Dorsolateral prefrontal cortex (tissue), 122 donors: ENCODE measurements at places on chromosomes 5 and 9.

DNA sequence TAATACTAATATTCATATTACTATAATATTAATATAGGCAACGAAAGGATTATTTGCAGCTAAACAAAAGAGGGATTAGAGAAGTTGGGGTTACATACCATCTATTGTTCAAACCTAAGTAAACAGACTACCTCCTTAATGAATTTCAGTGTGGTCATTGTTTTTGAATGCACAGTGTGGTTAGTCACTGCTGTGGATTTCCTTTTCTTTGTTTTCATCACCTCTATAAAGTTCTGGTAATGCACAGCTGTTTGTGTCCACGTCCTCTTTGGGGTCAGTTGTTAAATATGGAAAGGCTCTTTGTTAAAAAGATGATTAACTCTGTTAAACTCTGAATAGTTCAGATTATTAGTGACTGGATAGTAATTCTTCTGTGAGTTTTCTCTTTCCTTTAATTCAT is 233.6 kb downstream of the MAST4 start:
- DNase-seq, result no peak

DNA sequence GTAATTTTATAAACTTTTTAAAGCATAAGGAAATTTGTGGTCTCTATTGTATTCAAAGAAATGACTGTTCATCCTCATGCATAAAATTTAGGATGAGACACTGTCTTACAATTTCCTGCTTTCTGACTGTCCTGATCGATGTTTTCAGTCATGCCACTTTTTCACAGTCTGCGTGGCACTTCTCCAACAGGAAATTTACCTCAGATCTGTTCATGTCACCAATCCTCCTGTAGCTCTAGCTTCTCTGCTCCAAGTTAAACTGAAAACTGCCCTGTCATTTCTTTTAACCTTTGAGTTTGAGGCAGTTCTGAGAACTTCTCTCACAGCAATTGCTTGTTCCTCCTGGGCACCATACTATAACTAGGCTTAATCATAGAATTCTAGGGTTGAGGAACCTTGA is 455.1 kb downstream of the EFNA5 start:
- DNase-seq, result no peak

DNA sequence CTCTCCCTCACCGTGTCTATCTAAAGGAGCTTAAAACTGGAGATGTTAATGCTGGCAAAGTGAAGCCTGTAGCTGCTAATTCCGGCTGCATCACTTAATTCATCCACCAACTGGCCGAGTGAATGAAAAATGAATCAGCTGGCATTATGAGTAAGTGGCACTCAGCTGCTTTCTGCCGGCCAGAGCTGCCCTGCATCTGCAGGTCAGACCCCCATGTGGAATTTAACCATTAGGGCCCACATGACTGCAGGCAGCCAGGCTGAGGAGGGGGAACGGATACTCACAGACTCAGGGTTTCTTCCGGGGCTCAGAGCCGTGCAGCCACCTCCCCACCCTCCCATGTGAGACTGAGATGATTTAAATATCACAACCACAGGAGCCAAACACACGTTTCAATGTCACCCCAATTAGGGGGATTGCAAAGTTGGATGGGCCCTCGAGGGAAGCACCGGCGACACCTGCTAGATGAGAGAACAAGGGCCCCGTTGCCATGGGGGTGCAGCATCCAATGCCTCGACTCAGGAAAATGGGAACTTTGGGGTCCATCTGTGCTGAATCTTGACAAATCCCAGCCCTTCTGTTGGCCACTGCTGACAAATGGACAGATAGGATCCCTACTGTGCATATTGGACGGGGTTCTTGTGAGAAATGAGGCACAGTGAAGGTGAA is 115.6 kb upstream of the ALDH1B1 start:
- DNase-seq, result no peak

- no peak for DNase-seq
Observed at GRCh38 chr9:18689921-18690320, 216.0 kb downstream of the ADAMTSL1 start.

GRCh38 chr5:171307789-171308452 is 1.1 kb upstream of the TLX3 start:
- DNase-seq, result no peak

GRCh38 chr5:1654786-1655495 is 131.2 kb upstream of the LPCAT1 start:
- no peak for DNase-seq

GRCh38 chr5:178163772-178164735 is 10.4 kb upstream of the NHP2 start:
- DNase-seq, result peak; percentile 91

DNA sequence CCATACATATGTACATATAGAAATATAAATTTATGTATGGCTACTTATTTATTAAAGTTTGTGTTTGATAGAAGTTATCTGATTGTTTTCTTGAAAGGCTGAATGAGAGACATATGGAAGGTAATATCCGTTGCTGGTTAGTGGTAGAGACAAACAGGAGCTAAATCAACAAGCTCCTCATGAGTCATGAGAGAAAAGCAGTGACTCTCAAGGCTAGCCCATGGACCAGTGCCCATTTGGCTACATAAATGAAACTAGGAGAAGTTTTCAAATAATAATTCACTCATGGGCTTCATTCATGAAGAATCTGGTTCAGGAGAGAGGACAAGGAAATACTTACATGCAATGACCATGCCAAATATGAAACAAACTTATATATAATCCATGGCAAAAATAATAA is 504.5 kb upstream of the ITGA1 start:
- DNase-seq, result no peak

- DNase-seq, result no peak
Observed at GRCh38 chr5:133705331-133705730, 93.0 kb upstream of the FSTL4 start.

GRCh38 chr5:113503146-113503545 is 10.3 kb upstream of the YTHDC2 start:
- no peak for DNase-seq

DNA sequence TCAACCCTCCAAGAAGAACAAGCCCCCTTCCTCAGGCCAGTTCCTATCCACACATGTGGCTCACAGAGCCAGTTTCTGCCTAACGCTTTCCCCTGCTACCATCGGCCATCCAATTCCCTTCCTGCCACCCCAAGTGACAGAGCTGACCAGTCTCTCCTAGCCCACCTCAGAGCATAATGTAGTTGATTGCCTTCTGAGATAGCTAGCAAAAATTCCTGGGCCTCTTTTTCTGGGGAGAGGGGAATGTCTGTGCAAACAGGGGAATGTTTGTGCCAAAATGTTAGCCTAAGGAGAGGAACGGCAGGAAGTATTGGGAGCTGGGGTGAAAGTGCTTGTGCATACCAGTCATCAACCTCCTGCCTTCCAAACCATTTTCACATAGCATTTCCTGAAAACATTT is 157.0 kb downstream of the PJA2 start:
- no peak for DNase-seq

GRCh38 chr5:63959177-63959982 is 2.9 kb downstream of the HTR1A start:
- DNase-seq, result peak; percentile 75

GRCh38 chr5:33129309-33129708 is 311.5 kb upstream of the TARS1 start:
- DNase-seq, result no peak

- DNase-seq, result no peak
Observed at GRCh38 chr5:33231935-33232334, 208.8 kb upstream of the TARS1 start.

DNA sequence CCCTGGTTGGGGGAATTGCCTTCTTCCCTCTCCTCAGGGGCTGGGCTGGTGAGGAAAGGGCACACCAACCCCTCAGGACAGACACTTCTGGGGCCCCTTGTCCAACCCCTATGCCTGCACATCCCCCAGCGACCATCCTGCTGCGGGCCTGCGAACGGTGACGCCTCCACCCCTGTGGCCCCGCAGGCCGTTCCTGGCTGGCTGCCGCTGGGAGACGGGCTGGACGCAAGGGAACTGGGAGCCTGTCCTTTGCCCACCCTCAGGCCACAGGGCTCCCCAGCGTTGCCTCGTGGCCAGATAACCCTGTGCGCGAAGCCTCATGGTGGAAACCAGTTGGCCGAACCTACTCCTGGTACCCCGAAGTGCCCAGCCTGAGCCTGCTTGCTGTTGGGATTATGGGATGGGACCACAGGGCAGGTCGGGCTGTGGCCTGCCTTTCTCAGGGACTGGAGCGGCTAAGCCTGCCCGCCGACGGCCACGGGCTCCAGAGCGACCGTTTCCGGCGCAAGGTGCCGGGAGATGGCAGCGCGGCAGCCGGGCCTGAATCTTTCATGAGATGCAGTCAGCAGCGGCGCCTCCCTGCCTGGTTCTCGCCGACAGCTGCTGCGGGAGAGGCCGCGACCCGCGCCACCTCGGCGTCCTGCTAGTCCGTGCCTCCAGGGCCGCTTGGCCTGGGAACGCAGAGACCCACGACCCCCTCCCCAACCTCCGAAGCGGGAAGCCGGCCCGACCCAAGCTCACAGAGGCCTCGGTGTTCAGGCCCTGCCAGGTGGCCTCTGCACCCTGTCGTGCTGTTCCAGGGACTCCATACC is 6.5 kb upstream of the PITX1 start:
- no peak for DNase-seq

GRCh38 chr5:67728326-67728890 is 487.1 kb upstream of the PIK3R1 start:
- DNase-seq, result no peak

DNA sequence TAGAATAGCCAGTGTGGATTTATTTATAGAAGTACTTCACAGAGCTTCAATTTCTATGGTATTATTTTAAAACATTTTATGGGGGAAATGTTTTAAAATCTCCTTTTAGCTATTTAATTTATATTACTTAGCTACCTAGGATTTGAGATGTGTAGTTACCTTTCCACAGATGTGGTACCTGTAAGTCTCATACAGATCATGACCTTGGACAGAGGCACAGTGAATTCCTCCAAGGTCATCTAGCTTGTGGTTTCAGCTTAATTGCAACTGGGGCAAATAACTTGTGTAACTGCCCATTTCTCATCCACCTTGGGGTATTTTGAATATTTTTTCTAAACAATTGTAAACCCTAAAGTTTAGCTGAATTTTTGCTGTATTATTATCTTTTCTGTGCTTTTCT is 89.2 kb downstream of the DMRTA1 start:
- no peak for DNase-seq

GRCh38 chr9:126719618-126720031 is 85.2 kb upstream of the ZBTB43 start:
- peak; percentile 82 for DNase-seq

DNA sequence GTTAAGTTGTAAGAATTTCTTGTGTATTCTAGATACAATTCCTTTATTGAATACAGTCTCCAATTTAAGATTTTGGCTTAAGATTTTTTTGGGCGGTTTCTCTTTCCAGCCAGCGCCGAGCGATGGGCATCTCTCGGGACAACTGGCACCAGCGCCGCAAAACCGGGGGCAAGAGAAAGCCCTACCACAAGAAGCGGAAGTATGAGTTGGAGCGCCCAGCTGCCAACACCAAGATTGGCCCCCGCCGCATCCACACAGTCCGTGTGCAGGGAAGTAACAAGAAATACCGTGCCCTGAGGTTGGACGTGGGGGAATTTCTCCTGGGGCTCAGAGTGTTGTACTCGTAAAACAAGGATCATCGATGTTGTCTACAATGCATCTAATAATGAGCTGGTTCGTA is 278.7 kb upstream of the TARS1 start:
- DNase-seq, result no peak

GRCh38 chr5:66642538-66642937 is 46.3 kb downstream of the MAST4 start:
- DNase-seq, result no peak
